ENCODE measurements at places on chromosomes 3 and 15.

GRCh38 chr3:184361932-184362667 is 590 bp downstream of the POLR2H start:
- no peak for DNase-seq

DNA sequence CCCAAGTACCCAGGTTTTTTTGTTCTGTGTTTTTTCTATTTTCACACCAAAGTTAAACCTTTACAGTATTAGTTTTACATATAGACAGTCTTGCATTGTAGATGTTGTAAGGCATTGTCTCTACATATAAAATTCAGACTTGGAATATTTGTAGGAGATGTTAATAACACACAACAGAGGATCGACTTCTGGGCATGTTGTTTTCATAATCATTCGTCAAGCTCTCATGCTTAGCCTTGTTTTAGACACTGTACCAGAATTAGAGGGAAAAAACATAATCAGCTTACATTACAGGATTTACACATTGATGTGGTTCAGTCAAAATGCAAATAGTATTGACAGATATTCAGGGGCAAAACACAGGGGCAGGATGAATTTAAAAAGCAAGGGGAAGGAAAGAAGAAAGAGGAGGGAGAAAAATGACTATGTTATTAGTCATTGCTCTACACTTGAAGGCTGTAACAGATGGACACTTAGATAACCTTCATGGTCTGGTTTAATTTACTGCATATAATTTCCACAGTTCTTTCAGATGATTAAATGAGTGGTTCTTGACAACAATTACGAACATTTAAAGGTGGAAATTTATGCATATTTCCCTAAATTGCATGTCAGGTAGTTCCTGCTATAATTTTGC is 7.5 kb downstream of the CMSS1 start:
- no peak for DNase-seq

GRCh38 chr3:29871087-29871486 is 590.2 kb downstream of the RBMS3 start:
- no peak for DNase-seq

DNA sequence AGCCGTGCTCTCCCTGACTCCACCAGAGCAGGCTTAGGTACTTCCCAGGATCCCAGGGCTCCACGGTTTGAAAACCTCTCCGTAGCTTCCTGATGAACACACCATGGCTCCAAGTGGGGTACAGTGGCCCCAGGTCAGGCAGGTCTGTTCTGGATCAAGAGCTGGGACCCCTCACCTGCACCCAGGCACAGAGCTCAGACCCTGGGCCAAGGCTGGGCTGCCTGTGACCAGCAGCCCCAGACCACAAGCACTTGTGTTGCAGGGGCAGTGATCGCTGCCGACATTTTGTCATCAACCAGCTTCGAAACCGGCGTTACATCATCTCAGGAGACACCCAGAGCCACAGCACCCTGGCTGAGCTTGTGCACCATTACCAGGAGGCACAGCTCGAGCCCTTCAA is 5.3 kb downstream of the SH2D7 start:
- DNase-seq, result no peak

DNA sequence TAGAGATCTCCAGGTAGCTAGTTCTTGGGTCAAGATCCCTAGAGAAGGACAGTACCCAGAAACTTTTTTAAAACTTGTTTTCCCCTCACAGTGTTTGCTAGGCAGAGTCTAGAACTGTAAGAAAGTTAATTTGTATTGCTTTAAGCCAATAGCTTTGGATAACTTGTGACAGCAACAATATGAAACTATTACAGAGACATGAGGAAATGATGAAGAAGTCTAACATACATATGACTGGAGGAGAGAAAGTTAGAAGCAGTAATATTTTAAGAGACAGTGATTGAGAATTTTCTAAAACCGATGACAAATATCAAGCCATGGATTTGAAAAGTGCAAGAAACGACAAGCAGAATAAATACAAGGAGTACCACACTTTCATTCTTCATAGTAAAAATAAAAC is 10.0 kb downstream of the HMG20A start:
- no peak for DNase-seq

DNA sequence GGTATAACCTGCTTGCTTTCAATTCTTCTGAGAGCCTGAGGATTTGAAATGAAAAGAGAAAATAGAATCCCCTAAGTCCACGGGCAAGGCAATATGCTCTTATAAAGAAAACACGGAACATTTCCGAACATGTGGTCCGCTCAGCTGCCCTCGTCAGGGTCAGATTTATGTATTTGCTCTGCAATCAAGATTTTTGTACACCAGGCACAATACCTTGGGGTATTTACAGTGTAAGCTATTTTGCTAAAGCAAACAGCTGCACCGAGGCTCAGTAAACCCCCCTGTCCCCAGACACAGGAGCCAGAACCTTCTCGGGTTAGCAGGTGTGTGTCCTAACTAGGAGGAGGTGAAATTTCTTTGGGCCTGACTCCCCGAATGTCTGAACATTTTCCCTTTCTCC is 155.8 kb upstream of the LRIG1 start:
- no peak for DNase-seq

GRCh38 chr3:135229018-135229495 is 434.0 kb downstream of the EPHB1 start:
- DNase-seq, result no peak

- DNase-seq, result no peak
Measured at GRCh38 chr3:67382536-67382935, 271.9 kb downstream of the SUCLG2 start.

DNA sequence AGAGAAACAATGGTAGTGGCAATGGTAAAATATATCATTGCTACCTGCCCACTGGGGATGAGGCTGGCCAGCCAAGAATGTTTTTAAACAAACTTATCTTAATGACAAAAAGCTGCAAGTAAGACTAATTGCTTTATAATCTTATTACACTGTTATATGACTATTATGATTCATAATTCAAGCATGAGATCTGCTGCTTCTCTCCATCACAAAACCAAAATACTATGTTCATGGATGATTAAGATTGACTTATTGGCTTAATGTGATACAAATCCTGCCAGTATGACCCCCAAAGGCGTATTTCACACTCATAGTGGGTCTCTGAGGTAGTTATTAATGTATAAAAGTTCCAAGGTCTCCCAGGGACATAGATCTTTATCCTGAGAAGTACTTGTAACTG is 52.6 kb downstream of the FBN1 start:
- no peak for DNase-seq

GRCh38 chr3:167839460-167840134 is 104.1 kb downstream of the SERPINI1 start:
- DNase-seq, result no peak

GRCh38 chr15:85642693-85643066 is 152.0 kb downstream of the KLHL25 start:
- no peak for DNase-seq

DNA sequence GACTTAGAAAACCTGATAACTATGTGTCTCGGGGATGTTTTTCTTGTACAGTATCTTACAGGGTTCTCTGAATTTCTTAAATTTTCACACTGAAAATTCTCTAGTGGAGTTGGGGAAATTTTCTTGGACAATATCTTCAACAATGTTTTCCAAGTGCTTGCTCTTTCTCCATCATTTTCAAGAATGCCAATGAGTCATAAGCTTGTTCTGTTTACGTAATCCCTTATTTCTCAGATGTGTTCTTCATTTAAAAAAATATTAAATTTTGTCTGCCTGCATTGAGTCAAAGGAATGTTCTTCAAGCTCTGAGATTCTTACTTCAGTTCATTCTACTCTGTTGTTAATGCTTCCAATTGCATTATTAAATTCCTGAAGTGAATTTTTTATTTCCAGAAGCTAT is 21.9 kb upstream of the PLSCR2 start:
- DNase-seq, result no peak

GRCh38 chr3:46667657-46668056 is 25.8 kb downstream of the ALS2CL start:
- DNase-seq, result no peak

GRCh38 chr3:187361835-187362234 is 6.3 kb upstream of the RTP4 start:
- DNase-seq, result no peak

DNA sequence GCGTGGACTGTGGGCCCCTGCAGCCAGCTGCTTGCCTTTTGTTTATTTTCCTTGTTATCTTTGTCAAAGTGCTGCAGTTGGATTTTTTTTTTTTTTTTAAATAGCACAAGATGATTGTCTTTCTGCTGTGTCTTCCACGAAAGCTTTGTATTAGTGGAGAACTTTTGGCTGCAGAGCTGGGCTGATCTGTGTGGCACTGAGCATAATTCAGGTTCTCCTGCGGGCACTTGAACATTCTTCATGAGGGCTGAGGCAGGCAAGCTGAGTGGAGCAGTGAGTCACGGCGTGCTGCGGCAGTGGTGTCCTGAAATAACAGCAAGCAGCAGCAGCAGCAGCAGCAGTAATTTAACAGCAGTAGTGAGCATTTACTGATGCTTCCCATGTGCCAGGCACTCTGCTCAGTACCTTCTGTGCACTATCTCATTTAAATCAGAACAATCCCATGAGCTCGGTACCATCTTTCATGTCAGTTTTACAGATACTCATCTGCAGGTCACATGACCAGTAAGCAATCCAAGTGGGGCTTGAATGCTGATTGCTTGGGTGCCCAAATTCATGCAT is 45.8 kb downstream of the MITF start:
- DNase-seq, result no peak

DNA sequence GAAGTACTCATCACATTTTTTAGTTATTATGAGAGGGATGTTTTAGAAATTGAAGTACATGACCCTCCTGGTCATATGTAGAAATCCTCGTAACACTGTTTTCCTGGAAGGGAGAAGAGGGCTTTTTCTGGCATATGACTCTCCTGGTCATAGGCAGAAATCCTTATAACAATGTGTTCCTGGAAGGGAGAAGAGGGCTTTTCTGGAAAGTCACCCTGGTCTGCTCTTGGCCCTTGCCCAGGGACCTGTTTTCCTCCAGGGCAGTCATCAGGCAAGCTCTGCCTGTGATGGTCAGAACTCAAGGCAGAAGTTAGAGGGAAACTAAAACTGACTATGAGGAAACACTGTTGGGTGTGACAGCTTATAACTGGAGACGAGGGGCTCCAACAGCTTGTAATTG is 27.7 kb downstream of the LAMP3 start:
- no peak for DNase-seq

GRCh38 chr3:31291818-31292217 is 240.9 kb upstream of the STT3B start:
- DNase-seq, result no peak

DNA sequence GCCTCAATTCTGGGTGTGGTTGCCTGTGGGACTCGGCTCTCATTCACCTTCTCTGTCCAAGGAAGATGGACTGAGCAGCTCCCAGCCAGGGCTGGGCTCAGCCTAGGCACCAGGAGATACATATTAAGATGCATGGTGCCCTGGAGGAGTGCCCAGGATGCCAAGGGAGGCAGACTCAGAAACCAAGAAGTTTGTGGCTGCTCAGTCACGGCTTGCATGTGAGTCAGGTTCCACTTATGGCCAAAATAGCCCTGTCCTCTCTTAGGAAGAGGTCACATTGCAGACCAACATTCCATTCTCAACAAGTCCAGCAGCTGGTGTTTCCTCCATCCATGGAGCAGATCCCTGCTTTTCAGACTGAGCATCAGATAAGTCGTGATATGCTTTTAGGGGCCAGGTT is 21.8 kb downstream of the CDCP1 start:
- DNase-seq, result no peak

- DNase-seq, result no peak
Measured at GRCh38 chr15:83445643-83446042, 1.5 kb upstream of the SH3GL3 start.

DNA sequence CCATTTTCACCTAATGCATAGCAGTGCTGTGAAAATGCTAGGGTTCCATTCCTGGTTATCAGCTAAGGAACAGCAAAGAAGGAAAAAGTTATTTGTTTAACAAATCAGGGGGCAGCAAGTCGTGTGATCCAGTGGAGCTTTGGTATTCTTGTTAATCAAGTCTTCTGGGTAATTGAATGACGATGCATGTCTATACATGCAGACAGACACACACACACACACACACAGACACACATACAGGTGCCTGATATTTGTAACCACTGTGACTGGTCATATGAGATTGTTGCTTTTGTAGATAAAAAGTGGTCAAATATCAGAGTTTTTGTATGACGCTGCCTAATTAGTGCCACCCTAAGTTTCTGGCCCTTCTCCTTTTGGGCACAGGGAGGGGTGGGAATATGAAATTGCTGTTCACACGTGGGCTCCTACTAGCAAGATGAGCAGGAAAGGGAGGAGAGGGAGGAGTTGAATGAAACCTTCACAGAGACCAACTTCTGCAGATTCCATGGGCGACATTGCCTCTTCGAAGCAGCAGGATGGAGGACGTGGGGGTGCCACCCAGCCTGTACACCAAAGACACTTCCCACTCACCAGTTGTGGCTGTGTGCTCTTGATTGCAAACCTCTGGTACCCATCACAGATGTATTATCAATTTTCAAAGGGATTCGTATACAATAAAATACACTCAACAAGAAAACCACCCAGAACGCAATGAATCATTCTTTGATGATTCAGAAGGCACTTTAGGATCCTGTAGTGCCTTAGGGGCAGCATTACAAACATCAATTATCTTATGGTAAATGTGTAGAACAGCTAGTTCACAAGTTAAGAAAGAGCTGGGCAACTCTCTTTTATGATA is 281.9 kb upstream of the ICE2 start:
- DNase-seq, result no peak
